ENCODE measurements at places on chromosomes 6 and 20. TPM values are rescaled to one million over a fixed set of nuclear protein-coding genes. Genes with fewer than 3 reads are reported as not detected.

Gene GPLD1
- total RNA-seq = 0.44 TPM

Gene EPB41L1
- 33.9 TPM for total RNA-seq

Gene HSPA1L
- 0.62 TPM for total RNA-seq

Gene SLC25A27
- total RNA-seq = 1.7 TPM

Gene CTSA
- 142 TPM for total RNA-seq

Gene GPX5
- not detected for total RNA-seq

Gene MYB
- not detected for total RNA-seq

Gene SLC23A2
- 12.4 TPM for total RNA-seq

Gene PRDM13
- total RNA-seq = not detected

Gene FNDC11
- total RNA-seq = 0.12 TPM

Gene PAX1
- not detected for total RNA-seq

Gene SIRPB1
- total RNA-seq = 1.7 TPM

Gene CLDN20
- total RNA-seq = not detected

Gene GRM1
- total RNA-seq = not detected

Gene DAAM2
- 12.3 TPM for total RNA-seq

Gene ASXL1
- 25.0 TPM for total RNA-seq

Gene GMDS
- total RNA-seq = 12.4 TPM

Gene TMEM217
- 0.20 TPM for total RNA-seq

Gene FAM184A
- 0.83 TPM for total RNA-seq

Gene MOCS1
- 18.9 TPM for total RNA-seq

Measured in cardiac ventricle fibroblast (primary cell).